ENCODE measurements at places on chromosomes 2 and 18.

GRCh38 chr2:237312021-237312755, 101.8 kb downstream of the COL6A3 start:
- DNase-seq = no peak

DNA sequence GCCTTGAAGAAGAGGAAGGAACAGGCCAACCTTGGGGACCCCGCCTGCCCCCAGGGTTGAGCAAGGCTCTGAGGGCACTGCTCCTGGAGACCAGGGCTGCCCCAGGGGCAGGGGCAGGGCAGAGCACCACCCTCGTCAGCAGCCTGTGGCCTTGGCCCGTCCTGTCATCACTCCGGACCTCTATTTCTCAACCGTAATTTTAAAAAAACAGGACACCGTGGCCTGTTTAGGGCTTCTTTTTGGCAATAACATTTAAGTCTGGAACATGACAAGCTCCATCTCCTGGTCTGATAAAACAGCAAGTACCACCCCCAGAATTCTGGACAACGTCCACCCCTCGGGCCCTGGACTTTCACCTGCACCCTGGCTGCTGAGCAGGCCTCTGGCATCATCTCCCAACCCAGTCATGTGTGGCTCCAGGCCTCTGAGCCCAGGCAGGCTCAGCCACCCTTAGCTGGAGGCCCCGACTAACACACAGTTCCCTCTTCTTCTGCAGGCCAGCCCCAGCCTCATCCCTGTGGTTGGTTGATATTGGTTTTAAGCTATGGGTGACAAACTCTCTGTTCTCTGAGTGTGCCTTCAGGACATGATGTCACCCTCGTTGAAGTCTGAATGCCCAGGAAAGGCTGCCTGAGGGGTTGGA, 22.6 kb upstream of the ID2 start:
- no peak for DNase-seq

- no peak for DNase-seq
These were observed 44.9 kb upstream of the ALK start for GRCh38 chr2:29966266-29966665.

DNA sequence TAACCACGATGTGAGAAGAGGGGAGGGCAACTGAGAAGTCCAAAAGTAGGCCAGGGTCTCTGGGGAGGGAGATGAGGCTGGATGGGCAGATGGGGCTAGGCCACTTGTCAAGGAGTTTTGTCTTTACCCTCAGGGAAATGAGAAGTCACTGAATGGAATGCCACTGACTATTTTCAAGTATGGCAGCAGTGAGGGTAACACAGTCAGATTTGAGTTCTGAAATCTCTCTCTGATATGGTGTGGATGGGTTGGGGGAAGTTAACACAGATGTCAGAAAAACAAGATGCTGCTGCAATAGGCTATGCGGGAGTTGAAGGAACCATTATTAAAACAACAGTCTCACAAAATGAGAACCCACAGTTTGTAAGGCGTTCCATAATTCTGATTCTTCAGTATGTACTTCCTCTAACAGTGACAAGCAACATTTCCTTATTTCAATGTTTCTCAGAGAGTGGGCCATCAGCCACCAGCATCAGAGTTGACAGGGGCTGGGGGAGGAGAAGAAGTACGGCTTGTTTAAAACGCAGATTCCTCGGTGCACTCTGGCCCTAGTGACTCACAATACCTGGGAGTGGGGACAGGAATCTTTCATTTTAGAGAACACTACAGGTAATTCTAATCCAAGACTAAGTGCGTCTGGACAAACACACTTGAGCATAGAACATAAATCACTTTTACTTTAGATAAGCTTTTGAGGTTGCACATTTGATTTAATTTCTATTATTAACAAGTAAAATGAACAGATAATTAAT, 301.5 kb upstream of the LYPD1 start:
- DNase-seq = no peak

- no peak for DNase-seq
These were observed 1.8 kb upstream of the ID2 start for GRCh38 chr2:8679827-8680731.

DNA sequence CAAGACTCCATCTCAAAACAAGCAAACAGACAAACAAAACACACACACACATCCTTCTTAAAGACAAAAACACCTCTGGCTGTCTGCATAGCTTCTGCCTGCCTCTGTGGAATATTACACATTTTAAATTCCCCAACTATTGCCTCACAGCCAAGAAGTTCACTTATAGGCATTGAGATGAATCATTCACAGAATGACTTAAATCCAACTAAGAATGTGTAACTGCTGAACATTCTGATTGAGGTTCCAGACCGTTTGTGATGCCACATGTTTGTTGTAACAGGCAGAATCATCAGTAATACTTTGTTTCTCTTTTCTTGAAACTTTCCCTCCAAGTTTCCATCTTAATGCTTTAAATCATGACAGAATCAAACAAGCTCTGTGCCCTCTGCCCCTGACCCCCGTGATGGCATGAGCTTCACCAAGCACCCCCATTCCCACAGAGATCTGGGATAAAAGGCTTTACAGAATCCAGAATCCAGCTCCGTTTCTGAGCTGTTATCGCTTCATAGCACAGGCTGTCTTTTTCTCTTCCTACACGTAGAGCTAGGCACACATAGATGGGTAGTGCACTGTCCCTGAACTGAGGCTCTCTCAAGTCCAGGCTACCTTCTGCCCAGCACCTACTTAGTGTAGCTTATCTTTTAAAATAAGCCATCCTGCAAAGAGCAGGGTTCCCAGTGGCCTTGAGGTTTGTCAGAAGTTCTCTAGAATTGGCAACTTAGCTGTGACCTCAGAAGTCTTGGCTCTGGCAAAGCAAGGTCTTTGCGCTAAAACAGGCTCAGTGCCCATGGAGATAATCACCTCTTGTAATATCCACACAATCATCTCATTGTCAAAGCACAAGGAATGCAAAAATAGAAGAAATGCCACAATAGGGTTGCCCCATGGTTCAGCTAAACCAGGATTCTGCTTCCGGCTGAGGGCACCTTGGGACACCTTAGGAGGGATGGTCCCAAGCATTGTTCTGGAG, 32.9 kb downstream of the EPAS1 start:
- no peak for DNase-seq

GRCh38 chr2:201833781-201834180, 27.4 kb downstream of the CDK15 start:
- no peak for DNase-seq

- no peak for DNase-seq
These were observed 123.9 kb downstream of the MGAT5 start for GRCh38 chr2:134377730-134378129.

- DNase-seq = no peak
These were observed 25.8 kb downstream of the KIF1A start for GRCh38 chr2:240794178-240794721.

DNA sequence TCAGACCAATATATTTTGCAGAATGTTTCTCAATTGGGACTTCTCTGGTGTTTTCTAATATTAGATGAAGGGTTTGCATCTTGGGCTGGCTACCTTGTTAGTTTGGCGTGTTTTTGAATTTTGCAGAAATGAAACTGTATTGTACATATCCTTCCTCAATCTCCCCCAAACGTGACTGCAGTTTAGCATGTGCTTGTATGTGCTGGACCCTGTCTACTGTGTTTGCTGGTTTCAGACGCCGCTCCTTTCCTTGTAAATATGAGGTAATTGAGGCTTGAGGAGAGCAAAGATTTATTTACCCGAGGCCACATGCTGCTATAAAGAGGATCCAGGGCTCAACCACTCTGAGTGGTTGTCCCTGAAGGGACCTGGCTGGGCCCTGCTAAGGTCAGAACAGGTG, 57.2 kb downstream of the NGEF start:
- DNase-seq = peak; percentile 35

- DNase-seq = no peak
These were observed 47.5 kb downstream of the GALNT3 start for GRCh38 chr2:165746501-165746900.

DNA sequence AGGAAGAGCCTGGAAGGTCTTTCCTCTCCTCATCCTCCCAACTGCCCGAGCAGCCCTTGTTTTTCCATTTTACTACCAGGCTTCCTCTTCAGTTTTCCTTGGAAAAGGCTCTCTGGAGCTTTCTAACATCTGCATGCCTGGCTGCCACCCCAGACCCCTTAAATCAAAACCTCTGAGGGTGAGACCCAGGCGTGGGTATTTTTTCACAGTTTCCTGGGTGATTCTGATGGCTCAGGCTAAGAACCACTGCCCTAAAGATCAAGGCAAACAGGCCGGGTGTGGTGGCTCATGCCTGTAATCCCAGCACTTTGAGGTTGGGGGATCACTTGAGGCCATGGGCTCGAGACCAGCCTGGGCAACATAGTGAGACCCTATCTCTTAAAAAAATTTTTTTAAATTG, 35.4 kb downstream of the EMILIN2 start:
- no peak for DNase-seq

GRCh38 chr2:70123051-70123828, 36.0 kb downstream of the PCBP1 start:
- DNase-seq = no peak

- no peak for DNase-seq
These were observed 291.5 kb downstream of the SP3 start for GRCh38 chr2:173673640-173674039.

DNA sequence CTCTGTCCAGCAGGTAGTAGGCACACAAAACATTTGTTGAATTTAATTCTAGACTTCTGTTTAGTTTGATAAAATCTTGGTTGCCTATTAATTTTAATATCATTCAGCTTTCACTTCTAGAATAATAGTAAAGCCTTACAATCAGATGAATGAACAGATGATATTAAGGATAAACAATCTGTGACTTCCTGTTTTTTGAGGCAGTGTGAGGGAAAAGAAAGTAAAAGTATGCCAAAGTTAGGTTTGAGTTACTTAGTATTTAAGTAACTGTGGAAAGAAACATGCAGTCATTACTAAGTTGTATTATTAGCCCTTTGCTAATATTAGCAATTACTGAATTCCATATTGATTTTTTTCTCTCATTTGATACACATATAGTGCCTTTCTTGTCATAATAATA, 31.5 kb downstream of the EPB41L5 start:
- no peak for DNase-seq

- peak; percentile 38 for DNase-seq
These were observed 566 bp upstream of the CMPK2 start for GRCh38 chr2:6866275-6866671.

DNA sequence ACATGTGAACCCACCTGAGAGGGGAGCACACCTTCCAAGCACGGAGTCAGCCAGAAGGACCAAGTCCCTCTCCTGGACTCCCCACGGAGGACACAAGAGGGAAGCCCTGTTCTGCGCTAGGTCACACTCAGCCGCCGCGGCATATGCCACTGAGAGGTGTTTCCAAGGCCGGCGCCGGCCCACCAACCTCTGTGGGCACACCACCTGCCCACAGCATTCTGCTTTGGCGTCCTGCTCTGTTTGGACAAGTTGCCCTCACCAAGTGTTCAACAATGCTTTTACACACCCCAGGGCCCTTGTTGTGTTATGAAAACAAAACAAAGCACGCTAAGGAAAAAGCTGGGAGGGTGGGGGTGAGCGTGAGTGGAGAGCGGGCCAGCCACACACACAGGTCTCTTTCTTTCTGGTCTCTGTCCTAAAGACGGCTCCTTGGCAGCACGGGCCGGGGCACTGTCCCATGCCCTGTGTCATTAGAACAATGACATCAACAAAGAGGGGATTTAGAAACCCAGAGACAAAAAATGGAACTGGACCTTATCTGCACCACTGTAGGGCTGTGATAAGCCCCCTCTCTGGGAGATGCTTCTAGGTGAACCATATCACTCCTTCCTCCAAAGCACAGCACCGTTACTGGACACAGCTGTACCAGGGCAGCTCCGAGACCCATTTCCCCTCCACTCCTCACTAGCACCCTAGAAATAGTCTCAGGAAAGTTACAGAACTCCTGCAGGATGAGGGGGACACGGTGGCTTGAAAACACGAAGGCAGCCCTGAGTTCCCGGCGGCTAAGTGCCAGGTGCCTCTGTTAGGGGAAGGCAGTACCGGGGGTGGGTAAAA, 17.0 kb downstream of the SMAD7 start:
- DNase-seq = no peak

- peak; percentile 43 for DNase-seq
These were observed 32.7 kb upstream of the MAP4K3 start for GRCh38 chr2:39469807-39470206.

DNA sequence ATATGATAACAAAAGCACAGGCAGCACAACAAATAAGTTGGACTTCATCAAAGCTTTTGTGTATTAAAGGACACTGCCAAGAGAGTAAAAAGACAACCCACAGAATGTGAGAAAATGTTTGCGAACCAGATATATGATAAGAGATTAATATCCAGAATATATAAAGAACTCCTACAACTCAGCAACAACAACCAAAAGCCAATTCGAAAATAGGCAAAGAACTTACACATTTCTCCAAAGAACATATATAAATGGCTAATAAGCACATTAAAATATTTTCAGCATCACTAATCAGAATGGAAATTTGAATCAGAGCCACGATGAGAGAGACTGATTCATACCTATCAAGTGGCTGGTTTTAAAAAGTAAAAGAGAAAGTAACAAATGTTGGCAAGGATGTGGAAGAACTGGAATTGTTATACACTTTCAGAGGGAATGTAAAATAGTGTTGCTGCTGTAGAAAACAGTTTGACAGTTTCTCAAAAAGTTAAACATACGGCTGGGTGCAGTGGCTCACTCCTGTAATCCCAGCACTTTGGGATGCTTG, 25.2 kb downstream of the EPB41L5 start:
- DNase-seq = no peak

DNA sequence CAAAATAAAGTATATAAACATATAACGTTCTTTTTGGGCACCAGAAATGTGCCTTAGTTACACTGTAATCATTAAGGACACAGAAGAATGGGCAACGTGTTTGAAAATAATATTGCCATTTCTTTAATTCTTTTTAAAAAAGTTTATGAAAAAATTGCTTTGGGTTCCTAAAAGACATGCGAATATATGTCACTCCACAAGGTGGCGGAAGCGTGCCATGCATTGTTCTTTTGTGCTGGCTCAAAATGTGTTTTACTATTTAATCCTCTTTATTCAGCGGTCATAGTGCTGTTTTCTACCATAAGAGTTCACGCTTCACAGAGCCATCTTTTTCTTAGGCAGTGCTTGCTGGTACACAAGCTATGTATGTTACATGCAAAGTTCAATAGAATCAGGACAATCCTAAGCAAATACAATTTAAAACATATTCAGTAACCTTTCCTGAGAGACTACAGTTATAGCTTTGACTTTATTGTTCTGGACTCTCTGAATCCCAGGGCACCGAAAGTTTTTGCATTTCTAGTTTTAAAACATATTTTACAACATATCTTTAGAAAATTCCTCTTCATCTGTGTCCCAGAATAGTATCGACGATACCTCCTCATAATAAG, 147.8 kb upstream of the ERBB4 start:
- DNase-seq = peak; percentile 70

DNA sequence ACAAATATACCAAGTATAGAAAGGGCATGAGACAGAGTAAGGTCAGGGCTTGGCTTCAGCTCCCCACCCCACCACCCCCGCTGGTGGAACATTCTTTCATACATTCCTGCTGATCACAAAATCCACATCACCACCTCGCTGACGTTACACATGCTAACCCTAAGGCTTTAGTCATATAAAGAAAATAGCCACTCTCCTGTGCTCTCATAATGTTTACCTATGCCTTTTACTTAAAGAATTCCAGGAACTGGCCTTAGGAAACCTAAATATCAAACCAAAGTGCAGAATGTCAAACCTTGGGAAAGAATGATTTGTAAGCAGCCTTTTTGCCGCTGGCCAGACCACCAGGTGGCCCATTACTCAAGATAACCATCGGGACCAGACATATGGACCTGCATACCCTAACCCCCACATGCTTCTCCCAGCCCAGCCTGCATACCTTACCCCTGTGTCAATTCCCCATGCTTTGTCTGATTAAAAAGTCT, 136.3 kb upstream of the SLC39A10 start:
- no peak for DNase-seq
